ENCODE measurements at places on chromosomes 4 and X.

- DNase-seq, result peak; percentile 4
Measured at GRCh38 chr4:80029364-80029763, 43.7 kb downstream of the ANTXR2 start.

- DNase-seq, result no peak
Measured at GRCh38 chrX:138765051-138765450, 53.5 kb upstream of the FGF13 start.

DNA sequence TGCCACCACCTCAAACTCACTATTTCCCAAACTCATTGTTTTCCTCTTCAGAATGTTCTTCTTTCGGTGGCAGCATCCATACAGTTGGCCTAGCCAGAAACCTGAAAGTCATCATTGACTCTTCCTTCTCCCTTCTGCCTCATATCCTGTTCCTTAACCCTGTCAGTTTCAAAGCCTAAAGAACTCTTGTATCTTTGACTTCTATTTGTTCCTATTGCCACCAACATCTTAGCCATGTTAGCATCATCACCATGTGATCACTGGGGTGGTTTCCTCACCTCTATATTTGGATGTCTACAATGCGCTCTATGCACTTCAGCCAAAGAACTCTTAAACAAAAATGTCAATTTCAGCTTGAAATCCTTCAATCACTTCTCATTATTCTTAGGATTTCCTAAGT lies 29.0 kb downstream of the DDX60L start:
- DNase-seq, result no peak

DNA sequence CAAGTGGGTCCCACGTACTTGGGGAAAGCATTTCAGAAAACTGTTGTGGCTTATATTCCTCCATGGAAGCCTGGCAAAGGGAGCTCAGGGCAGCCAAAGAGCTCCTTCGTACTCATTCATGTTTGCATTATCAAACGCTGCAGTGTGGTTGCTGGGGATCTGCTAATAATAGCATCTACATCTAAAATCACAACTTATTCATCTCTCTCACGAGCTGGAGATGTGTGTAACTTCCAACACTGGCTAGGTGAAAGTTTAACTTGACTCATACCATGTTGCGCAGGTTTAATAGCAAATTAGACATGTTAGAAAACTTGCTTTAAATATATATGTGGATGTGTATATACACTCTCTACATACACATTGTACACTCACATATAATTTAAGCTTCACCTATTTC lies 415.1 kb downstream of the AFF2 start:
- no peak for DNase-seq

DNA sequence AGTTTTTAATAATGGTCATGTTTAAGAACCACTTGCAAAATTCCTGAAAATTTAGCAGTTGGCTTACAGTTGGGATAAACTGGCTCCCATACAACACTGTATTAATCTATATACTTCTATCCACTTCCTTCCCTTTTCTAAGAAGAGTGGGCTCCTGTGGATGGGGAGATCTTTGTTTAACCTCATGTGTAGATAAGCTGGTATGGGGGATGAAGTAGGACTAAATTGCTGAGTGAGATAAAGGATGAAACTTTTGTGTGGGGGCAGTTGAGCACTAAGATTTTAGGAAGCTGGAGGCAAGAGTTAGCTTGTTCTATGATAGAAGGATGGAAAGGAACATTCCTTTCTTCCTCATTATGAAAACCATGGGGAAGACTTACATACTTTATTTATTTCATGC lies 54.6 kb upstream of the ATP8A1 start:
- DNase-seq, result no peak

DNA sequence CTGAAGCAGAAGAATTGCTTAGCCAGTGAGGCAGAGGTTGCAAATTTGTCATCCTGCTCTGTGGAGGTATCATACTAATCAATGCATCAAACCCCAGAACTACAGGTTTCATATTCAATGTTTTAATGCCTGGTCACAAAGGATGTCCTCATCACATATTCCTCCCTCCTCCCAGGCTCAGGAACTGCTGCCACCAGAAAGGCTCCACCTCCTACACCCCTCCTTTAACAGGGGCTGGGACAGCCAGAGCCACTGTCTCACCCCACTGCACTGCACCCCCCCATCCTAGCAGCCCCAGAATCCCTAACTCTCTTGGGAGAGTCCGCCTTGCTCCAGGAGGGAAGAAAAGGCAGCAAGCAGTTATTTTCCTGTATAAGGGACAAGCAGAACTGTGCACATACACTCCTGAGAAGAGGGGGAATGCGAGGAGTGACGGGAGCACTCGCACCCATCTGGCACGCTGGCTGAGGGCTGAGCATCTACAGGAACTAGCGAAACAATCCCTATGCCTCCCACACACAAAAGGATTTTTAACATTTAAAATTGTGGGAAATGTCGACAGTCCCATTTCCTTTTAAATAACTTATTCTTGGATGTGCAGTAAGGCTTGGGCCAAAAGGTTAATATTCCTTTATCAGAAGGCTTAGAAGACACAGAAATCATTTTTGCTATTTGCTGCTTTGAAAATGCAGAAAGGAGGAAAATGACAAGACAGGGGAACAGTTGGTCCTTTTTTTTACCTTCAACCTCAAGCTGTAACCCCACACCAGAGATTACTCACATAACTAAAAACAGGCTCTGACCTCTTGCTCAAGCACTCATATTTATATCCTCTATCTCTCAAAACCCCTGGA lies 27.8 kb downstream of the CD99L2 start:
- peak; percentile 59 for DNase-seq

DNA sequence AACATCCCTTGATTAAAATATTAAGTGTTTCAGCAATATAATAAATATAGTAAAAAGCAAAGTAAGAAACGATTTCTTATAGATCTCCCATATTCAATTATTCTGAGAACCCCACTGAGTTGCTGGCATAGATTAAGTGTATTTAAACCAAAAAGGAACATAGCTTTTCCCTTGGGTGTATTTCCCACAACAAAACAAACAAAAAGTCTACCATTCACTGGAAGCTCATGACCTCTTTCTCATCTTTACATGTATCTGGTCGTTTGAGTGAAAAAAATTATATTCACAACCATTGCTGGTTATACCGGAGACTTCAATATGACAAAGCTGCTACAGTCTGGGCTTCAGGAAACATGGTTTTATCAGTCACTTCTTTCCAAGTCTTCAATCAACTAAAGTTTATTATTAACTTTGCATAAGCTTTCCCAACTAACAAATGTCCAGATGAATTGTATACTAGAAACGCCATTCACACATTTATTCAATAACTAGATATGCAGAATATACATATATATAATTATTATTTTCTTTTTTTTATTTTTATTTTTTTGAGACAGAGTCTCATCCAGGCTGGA lies 38.6 kb downstream of the ZNF827 start:
- DNase-seq, result no peak

DNA sequence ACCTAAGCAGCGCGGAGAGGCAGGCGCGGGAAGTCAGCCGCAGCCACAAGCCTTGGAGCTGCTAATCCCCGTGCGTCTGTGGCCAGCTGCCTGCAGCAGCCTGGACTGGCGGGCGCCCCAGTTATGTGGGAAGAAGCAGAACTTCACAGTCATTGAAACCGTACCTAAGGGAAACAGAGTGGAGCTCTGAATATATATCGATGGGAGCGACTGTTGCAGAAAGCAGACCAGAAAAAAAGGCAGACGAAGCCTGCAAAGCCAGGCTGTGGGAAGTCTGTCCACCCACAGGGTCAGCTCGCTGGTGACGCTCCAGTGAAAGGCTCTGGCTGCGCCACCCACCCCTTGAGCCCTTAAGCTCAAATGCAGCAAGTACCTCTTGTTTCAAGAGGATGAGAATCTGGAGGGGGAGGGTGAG lies 24.7 kb downstream of the KCNE5 start:
- no peak for DNase-seq

- no peak for DNase-seq
Measured at GRCh38 chr4:124386163-124386562, 326.4 kb downstream of the ANKRD50 start.

DNA sequence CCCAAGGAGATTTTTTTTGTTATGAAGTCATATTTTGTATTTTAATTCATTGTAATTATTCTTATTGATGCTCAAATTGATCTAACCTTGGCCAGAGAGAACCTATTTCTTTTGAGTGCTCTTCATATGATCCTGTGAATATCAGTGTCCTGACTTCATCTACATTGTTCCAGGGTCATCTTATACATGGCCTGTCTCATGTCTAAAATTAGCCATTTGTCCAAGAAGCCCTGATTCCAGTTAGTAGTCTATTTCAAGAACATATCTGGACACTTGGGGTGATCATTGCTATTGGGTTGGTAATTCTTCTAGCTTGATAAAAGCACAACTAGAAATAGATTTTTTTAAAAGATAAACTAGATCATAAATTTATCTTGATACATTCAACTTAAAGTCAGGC lies 266.2 kb downstream of the SPRY1 start:
- no peak for DNase-seq

- DNase-seq, result no peak
Measured at GRCh38 chrX:19855700-19856381, 31.6 kb downstream of the SH3KBP1 start.

- no peak for DNase-seq
Measured at GRCh38 chr4:11178433-11178832, 250.3 kb downstream of the HS3ST1 start.

DNA sequence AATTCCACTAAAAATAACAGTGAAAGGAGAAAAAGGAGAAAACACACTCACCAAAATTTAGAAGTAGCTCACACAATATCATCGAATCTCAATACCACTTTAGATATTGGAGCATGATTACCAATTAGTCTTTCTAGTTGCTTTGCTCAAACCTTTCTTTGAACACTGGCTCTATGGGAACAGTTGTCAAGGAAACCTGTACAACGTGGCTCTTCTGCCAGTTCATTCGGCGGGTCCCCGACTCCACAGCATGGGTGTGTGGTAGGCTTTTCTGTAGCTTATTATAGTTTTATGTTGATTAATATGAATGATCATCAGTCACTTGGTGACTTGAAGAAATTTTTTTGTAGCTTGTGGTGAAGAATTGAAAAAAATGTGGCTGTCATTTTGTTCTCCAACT lies 50.2 kb upstream of the TMEM150C start:
- DNase-seq, result no peak

- no peak for DNase-seq
Measured at GRCh38 chr4:90425893-90426292, 298.7 kb downstream of the CCSER1 start.
